Osteocyte (in vitro differentiated cells): ENCODE measurements at places on chromosomes 3 and 15.

GRCh38 chr3:37493485-37494080 lies 319.2 kb upstream of the LRRFIP2 start:
- no peak for DNase-seq

GRCh38 chr3:50164984-50165909 lies 10.1 kb downstream of the SEMA3F start:
- DNase-seq, result no peak

- DNase-seq, result no peak
Observed at GRCh38 chr3:57085211-57085610, 24.7 kb downstream of the SPATA12 start.

GRCh38 chr3:87350367-87351199 lies 74.2 kb upstream of the POU1F1 start:
- DNase-seq, result no peak
